Cardiac atrium fibroblast (primary cell): ENCODE measurements at places on chromosomes 12 and 14. TPM values are rescaled to one million over a fixed set of nuclear protein-coding genes. Genes with fewer than 3 reads are reported as not detected.

Gene CLEC12A
- not detected in 2 replicates for total RNA-seq

Gene PPP4R4
- total RNA-seq: not detected in 2 replicates

Gene ESR2
- total RNA-seq: not detected in 2 replicates

Gene TBX3
- total RNA-seq: 3.6 and 7.3 TPM in 2 replicates

Gene USP44
- not detected in 2 replicates for total RNA-seq

Gene DICER1
- 23.5 and 24.3 TPM in 2 replicates for total RNA-seq

Gene ZFHX2
- total RNA-seq: not detected in 2 replicates

Gene ANO4
- 4.0 and 5.3 TPM in 2 replicates for total RNA-seq

Gene ACSM4
- total RNA-seq: not detected in 2 replicates

Gene EPYC
- not detected in 2 replicates for total RNA-seq

Gene RBM19
- 9.6 and 13.1 TPM in 2 replicates for total RNA-seq

Gene AKAP6
- total RNA-seq: under 0.01 and 2.9 TPM in 2 replicates

Gene FLRT2
- total RNA-seq: 9.7 and 20.1 TPM in 2 replicates

Gene HHIPL1
- total RNA-seq: 6.5 and 9.9 TPM in 2 replicates

Gene NACA
- 957 and 1,036 TPM in 2 replicates for total RNA-seq

Gene ESRRB
- not detected in 2 replicates for total RNA-seq

Gene ERBB3
- not detected in 2 replicates for total RNA-seq
